ENCODE measurements at places on chromosomes 2 and 18. TPM values are rescaled to one million over a fixed set of nuclear protein-coding genes. Genes with fewer than 3 reads are reported as not detected.

The KCNG3 gene
- 0.07 TPM for total RNA-seq

The CFAP53 gene
- 0.84 TPM for total RNA-seq

The LRRC30 gene
- not detected for total RNA-seq

The IL18R1 gene
- total RNA-seq = not detected

The IL36RN gene
- total RNA-seq = not detected

The ERMN gene
- 0.44 TPM for total RNA-seq

The GALNT13 gene
- total RNA-seq = 7.4 TPM

The PMAIP1 gene
- total RNA-seq = 4.6 TPM

The TMEM182 gene
- total RNA-seq = 7.9 TPM

The CCDC141 gene
- not detected for total RNA-seq

The ADCYAP1 gene
- total RNA-seq = 0.57 TPM

The MDH1B gene
- 2.0 TPM for total RNA-seq

Measured in neural crest cell (in vitro differentiated cells).